ENCODE measurements at places on chromosomes 6 and 20.

GRCh38 chr6:47724300-47724699 lies 25.9 kb downstream of the ADGRF4 start:
- no peak for DNase-seq

DNA sequence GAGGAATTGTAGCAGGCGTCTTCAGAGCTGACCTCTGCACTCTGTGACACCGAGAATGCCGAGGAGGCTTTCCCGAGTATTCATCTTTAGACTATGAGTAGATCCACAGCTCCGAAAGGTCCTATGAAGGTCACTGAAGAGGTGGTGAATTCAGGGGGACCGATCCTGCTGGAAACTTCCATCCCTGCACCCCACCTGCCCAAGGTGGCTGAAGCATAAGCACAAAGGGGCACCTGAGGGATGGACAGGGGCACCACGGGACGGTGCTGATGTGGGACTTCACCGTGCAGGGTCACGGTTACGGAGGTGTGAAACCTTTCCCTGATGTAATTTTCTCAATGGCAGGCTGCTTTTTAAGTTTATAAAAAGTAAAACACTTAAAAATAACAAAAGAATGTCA lies 24.4 kb downstream of the DIDO1 start:
- DNase-seq = no peak

GRCh38 chr6:167996424-167997199 lies 859 bp upstream of the KIF25 start:
- peak; percentile 54 for DNase-seq

GRCh38 chr6:169904051-169904922 lies 152.9 kb downstream of the ERMARD start:
- no peak for DNase-seq

DNA sequence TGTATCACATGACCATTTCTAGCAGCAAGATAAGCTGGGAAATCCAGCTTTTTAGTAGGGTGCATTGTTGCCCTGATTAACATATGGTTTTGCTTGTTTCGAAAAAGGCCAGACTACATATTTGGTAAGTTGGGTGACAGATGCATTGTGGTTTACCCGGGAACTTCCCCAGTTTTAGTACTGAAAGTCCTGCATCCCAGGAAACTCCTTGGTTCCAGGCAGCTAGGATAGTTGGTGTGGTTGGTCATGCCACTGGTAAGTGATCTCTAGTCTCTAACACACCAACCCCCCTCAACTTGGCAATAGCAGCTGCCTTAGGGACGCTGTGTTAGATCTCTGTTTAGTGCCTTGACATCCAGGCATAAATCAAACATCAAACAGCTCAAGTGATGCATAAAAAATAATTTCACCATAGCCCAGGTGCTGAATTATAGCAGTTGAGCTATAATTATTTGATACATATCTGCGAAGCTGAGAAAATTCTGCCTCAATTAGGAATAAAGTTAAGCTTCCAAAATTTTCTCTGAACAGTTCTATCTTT lies 216.5 kb downstream of the TFAP2C start:
- DNase-seq = no peak

GRCh38 chr6:101482606-101483005 lies 89.1 kb downstream of the GRIK2 start:
- DNase-seq = no peak

GRCh38 chr6:14068623-14069022 lies 48.9 kb upstream of the CD83 start:
- no peak for DNase-seq

DNA sequence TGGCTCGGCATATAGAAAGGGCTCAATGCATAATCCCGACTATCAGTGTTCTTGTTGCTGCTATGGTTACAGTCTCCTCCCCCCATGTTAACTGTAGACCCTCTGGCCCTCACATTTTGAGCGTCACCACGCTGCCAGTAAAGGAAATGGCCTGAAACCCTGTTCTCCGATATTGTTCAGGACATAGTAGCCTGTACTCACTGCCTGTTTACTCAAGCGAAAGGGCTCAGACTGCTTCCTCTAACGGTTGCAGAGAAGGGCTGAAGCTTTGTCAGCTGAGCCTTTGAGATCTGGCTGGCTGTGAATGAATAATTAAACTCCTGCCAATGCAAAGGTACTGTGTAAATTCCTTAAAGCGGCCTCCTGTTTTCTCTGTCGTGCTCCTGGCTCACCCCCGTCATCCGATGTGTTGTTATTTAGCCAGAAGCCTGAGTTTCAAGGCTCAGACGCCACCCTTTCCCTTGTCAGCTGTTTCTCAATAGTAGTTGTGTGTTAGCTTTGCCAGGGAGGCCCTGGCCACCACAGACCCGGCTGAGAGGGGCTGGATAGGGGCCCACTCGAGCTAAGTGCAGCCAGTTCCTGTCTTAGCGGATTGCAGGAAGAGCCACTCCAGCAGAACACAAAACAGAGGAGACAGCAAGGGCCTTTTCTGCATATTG lies 31.2 kb upstream of the RALGAPA2 start:
- peak; percentile 52 for DNase-seq

- no peak for DNase-seq
Measured at GRCh38 chr6:93749930-93750329, 330.6 kb upstream of the EPHA7 start.

- DNase-seq = no peak
Measured at GRCh38 chr20:50727792-50728485, 3.4 kb upstream of the PARD6B start.

DNA sequence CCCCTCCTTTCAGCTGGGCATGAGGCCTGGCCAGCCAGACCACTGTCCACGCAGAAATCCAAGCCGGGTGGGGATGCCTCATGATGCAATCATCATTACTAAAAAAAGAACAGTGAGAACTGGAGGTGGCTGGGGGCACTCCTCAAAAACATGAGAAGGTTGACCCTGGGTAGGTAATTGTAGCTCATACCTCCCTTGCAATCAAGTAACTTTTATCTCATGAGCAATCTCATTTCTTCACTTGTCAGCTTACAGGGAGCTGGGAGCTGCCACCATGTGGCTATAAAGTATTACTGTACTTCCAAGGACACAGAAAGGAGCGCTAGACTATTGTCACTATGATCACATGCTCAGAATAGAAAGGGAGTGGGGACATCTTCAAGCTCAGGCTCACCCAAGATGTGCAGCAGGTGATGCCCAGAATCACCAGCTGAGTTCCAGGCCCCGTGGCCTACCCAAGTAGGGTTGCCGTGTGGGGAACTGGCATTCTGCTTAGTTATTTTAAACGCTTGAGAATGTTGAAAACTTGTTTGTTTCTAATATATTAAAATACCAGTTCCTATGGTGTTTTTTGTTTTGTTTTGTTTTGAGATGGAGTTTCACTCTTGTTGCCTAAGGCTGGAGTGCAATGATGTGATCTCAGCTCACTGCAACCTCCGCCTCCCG lies 3.0 kb upstream of the CDH26 start:
- DNase-seq = no peak

DNA sequence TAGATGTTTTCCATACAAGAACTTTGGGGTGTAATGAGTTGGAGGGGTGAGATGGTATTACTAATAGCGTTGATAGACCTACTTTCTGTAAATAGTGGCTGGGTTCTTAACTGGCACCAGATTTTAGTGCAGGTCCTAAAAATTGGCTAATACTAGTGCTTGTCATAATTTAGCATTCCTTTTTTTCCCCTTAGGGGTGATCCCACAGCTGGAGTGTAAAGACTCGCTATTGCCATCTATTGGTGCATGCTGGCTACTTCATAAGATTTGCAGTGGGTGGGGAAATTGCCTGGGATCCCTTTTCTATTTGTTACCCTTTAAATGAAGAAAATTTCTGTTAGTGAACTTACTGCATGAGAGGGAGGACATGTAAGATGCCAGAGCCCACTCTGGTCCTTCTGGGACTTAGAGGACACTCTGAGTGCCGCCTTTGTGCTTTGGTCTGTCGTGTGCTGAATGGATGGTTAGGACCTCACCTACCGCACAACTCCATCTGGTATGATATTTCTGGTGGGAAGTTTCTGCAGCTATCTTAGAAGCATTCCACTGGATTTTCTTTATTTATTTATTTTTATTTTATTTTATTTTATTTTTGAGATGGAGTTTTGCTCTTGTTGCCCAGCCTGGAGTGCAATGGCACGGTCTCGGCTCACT lies 195.5 kb downstream of the JARID2 start:
- DNase-seq = no peak

GRCh38 chr20:23257106-23257761 lies 93.4 kb upstream of the NXT1 start:
- DNase-seq = no peak

GRCh38 chr20:20446425-20447015 lies 78.6 kb downstream of the INSM1 start:
- DNase-seq = peak; percentile 56

DNA sequence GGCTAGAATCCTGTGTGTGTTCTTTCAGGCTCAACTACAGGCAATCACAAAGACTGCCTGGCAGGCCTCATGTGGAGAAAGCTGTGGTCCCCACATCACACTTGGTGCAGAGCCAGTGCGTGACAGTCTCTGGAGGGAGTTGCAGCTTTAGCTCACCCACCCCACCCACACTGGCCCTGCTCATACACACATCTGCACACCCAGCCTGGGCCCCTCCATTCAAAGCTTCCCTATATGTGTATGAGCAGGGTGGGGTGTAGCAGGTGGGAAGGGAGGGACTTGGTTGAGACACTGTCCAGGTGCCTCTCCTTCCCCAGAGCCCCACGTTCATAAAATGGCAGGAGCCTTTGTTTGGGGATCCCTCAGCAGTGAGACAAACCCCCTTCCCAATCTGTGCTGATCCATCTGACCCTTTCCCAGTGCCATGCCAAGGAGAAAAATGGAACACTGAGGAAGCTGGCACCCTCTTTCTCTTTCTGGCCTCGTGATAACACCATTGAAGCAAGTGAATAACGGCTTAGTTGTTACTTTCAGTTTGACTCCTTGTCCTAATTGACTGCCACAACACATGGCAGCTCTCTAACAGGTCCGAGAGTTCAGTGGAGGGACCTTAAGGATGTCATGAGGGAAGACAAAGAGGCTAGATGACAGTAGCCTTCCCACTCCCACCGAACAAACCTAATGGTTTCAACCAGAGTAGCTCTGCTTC lies 53.8 kb upstream of the NRSN1 start:
- no peak for DNase-seq

GRCh38 chr6:3285732-3286131 lies 27.0 kb downstream of the PSMG4 start:
- no peak for DNase-seq

GRCh38 chr6:22281341-22282085 lies 15.3 kb downstream of the PRL start:
- no peak for DNase-seq

All from cerebellar cortex (tissue), 1 donor.